ENCODE measurements at places on chromosomes 13 and 19.

DNA sequence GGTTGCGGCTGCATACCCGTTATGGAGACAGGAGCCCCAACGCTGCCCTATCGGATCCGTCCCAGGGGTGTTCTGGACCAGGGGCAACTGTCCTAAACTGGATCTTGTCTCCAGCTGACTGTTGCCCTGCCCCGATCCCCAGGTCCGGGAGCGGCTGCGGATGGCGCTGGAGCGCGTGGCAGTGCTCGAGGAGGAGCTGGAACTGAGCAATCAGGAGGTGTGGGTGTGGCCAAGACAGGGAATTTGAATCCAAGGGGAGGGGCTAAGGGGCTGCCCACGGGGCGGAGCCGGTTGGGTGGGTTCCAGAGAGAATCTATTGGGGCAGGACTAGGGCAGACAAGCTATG is 9.9 kb downstream of the PPFIA3 start:
- DNase-seq, result no peak

GRCh38 chr13:27039171-27039701 is 132.4 kb downstream of the USP12 start:
- no peak for DNase-seq

GRCh38 chr19:17220207-17220758 is 5.1 kb downstream of the USE1 start:
- DNase-seq, result no peak

DNA sequence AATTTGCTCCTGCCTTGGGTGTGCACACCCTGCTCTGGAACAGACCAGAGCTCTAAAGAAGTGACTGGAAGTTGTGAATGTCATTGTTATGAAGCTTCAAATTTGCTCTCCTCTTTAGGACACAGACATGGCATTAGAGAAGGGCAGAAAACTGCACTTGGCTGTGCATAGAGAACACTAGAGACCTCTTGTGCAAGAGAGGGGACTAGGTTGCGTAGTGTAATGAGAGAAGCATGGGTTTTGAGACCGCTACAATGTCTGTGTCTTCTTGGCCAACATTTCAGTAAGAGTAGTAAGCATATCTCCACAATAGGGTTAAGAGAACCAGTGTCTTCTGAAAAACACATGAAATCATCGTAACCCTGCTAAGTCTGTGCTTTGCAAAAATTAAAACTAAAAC is 423.3 kb downstream of the SPRY2 start:
- DNase-seq, result no peak

- no peak for DNase-seq
These were observed 31.3 kb downstream of the ZNF560 start for GRCh38 chr19:9467161-9467560.

DNA sequence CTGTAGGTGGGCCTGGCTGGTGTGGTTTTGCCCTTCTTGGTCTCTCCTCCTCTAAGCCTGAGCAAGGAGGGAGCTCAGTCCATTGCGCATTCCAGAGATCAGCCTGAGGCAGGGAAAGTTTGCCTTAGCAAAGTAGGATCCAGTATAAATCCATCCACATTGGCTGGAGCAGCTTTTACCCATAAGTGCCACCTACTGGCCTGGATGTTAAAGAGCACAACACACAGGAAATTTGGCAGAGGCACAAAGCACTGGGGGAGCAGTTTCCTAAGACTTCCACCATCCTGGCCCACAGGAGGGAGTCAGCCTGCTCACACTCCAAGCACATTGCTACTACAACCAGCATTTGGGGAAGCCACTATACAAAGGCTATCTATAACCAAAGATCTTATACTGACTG is 1124.2 kb downstream of the SLITRK1 start:
- no peak for DNase-seq
